NAMALWA (cell line): ENCODE measurements at places on chromosomes 7 and 10.

- no peak for DNase-seq
Measured at GRCh38 chr10:36421992-36422391, 703.4 kb upstream of the ANKRD30A start.

GRCh38 chr7:101140339-101140699, 13.4 kb downstream of the SERPINE1 start:
- DNase-seq: no peak

GRCh38 chr10:48547981-48548380, 56.9 kb downstream of the ARHGAP22 start:
- no peak for DNase-seq

DNA sequence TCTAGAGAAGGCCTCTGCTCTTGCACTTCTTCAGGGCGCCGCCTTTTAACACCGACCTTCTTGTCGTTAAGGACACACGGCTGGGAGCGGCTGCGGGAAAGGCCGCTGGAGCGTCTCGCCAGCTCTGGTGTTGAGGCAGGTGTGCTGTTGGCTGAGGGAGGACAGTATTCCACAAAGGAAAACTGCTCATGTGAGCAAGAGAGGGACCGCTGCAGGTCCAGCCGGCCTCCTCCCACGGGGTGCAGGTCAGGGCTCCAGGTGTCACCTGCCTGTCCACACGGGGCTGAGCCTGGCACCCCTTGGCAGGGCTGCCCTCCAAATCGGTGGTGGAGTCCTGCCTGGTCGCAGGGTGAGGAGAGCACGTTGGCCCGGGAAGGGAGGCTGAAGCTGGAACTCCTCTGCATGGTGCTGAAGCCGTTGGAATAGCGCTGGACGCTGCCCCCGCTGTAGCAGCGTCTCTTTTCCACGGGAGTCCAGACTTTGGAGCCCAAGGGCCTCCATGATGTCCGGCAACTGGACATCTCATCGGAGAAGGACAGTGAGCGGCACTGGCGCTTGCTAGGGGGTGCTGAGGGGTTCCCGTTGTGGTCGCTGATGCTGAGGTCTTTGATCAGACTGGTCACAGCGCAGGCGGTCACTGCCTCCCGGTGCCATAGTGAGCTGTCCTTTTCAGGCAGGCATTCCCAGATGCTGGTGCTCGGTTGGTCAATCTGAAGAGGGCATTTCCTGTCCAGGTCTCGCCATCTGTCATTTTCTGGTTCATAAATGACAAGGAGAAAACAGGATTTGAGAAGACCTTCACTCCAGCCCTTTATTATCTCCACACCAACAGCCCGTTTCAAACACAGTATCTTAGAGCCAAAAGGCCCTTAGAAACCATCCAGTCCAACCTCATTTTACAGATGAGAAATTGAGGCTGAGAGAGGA, 62.3 kb downstream of the FAM53B start:
- no peak for DNase-seq

GRCh38 chr10:94858005-94858404, 80.5 kb upstream of the CYP2C9 start:
- no peak for DNase-seq

GRCh38 chr7:151252961-151253711, 4.6 kb upstream of the SMARCD3 start:
- no peak for DNase-seq
